Activated CD8-positive, alpha-beta memory T cell treated with anti-CD3 and anti-CD28 coated beads, Interleukin-2, amount 50 U/mL, for 48 hours (primary cell): ENCODE measurements at places on chromosomes 12 and 14.

DNA sequence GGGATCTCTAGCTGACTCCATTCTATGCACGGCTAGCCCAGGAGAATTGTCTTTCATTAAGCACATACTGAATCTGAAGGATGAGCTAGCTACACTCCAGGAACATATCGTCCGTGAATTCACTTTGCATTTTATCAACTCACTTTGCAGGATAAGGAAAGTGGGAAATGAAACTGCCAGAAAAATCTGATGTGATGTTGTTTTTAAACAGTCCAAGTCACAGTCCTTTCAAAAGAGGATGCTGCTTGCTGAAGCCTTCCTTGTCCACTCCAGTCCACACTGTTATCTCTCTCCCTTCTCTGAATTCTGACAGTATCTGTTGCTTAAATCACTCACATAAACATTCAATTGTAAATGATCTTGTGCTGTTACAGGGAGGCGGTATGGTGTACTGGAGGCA is 12.7 kb upstream of the TMCC3 start:
- no peak for DNase-seq

DNA sequence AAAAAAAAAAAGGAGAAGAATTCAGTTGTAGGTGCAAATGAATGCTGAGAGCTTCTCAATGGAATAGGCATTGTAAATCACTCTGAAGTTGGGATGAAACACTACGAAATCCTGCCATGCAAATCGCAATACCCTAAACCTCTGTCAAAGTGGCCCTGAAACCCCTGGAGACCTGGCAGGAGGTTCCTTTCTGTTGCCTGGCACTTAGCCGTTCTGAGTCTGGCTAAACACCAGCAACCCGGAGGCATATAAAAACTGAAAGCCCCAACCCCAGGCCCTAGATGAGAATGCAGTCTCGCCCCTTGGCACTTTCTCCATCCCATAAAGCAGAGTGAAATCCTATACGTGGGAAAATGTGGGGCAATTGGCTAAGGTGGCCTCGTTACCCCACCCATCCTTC is 151.5 kb upstream of the PARP11 start:
- no peak for DNase-seq

DNA sequence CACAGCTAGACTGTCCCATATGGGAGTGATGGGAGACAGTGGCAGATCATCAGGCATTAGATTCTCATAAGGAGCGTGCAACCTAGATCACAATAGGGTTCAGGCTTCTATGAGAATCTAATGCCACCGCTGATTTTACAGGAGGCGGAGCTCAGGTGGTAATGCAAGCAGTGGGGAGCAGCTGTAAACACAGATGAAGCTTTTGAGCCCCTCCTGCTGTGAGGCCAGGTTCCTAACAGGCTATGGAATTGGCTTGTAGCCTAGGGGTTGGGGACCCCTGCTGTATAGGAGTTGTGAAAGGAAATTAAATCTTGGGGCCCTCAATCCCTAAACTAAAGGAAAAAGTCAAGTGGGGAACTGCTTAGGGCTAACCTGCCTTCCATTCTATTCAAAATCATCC is 29.6 kb downstream of the ADIPOR2 start:
- no peak for DNase-seq

DNA sequence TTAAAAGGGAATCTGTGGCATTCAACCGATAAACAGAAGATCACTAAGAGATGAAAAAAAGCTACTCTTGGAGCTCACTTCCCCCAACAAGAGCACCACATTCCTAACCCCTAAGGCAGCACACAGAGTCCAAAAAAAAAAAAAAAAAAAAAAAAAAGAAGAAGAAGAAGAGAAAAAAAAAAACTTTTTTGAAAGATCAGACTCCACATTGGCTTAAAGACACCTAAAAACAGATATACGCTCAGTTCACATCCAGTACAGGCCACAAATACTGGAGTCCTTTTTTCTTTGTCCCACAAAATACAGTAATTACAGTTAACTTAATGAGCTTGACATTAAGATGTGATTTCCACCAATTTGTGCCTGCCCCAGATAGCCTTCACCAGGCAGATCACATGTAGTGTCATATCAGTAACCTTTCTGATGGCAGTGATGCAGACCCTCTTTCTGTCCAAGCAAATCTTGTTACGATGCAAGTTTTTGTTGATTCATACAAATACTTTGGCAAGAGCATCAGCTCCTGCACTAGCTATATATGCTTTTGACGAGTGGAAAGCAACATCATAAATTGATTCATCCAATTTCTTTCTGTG is 20.7 kb downstream of the COCH start:
- no peak for DNase-seq

DNA sequence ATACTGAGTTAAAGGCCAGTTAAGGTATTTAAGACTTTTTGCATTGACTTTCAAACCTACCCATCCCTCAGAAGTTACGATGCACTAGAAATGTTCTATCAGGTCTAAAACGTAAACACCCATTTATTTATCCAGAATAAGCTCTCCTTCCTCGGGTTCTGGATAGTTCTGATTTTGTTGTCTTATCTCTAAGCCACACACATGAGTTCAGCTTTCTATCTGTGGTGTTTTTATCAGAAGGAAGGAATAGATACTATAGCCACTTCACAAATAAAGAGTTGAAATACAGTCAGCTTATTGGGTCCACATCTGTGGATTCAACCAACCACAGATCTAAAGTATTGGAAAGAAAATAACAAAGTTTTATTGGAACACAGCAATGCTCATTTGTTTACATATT is 5.4 kb downstream of the SFSWAP start:
- no peak for DNase-seq

DNA sequence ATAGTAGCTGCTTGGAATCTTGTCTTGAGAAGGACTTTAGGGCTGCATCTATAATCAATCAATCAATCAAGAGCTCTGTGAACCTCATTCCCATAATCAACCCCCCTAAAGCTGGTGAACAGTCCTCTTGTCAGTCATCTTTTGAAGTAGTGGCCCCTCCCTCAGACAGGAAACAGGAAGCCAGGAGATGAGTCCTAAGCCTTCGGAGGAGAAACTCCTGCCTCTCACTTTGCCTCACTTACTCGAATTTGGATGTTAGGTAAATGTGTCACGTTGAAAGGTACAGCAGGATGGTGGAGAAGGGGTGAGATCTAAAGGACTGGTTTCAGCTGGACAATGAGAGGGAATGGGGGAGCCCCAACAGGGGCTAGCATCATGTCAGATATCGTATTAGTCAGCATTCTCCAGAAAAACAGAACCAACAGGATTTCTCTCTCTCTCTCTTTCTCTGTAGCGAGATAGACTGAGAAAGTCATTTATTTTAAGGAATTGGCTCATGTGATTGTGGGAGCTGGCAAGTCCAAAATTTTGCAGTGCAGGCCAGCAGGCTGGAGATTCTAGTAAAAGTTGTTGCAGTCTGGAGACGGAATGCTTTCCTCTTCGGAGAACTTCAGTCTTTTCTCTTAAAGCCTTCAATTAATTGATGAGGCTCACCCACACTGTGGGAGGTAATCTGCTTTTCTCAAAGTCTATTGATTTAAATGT is 144.4 kb upstream of the PWP1 start:
- no peak for DNase-seq

DNA sequence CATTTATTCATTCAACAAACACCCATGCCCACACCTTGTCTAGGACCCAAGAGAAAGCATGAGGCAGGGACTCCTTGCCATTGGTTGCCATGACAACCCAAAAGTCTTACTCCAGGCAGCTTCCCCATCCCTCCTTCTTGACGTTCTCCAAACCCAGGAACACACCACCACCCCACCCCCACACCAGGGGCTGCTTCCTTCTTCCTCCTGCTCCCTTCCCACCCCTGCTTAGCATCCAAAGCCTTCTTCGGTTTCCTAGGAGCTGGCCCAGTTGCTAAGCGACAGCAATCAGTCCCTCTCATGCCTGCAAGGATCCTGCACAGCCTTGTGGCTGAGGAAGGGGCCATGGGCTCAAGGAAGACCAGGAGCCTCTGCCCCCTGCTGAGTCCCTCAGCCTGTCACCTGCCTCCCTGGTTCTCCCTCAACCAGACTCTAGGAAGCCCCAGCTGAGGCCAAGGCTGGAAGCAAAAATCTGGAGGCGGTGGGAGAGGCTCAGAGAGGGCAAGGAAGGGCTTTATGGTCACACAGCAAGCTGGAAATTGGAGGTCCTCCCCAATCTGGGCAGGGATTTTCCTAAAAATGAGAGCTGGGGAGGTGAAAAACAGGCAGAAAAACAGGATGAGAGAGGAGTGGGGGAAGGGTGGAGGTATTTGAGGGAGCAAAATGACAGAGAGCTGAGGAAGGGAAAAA is 15.4 kb downstream of the RASAL1 start:
- no peak for DNase-seq

GRCh38 chr12:97404543-97404942 is 58.1 kb upstream of the RMST start:
- no peak for DNase-seq

- no peak for DNase-seq
Observed at GRCh38 chr12:40382217-40382616, 157.4 kb downstream of the LRRK2 start.

GRCh38 chr14:90500665-90501370 is 104.0 kb downstream of the CALM1 start:
- DNase-seq: no peak

- no peak for DNase-seq
Observed at GRCh38 chr12:88591343-88591742, 11.1 kb upstream of the KITLG start.

- peak; percentile 56 for DNase-seq
Observed at GRCh38 chr14:45253754-45254310, 830 bp upstream of the MIS18BP1 start.

DNA sequence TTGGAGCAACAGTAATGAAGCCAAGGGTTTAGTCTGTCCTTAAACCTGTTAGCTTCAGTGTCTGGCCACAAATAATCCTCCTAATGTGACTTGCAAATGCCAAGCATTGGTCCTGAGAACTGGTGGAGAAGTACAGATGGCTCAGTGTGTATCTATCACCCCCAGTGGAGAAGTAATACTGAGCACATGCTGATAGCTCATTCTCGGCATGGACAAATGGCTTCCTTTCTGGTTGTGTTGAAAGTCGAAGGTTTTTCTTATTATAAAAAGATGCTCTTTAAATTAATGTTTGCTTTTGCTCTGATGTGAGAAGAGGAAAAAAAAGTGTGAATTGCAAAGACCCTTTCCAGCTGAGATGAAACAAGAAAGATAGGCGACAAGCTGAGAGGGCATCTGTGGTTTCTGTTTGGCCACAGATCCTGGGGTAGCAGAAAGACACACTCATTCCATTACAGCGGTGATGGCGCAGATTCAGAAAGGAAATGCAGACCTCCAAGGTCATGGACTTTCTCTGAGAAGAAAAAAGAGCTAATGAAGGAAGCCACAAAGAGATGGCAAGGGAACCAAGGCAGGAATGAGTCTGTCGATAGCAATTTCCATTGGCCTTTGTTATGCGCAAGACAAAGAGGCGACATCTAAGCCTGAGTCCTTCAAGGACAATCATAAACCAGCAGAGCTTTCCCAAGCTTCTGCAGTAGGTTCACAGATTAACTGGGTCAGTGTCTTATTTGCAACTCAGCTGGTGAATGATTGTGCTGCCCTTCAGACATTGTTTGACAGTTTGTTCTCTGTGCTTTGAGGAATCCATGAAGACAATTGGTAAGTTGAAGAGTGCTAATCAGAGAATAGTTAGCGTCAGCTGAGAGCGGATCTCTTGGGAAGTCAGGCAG is 155.5 kb upstream of the RGS6 start:
- no peak for DNase-seq

DNA sequence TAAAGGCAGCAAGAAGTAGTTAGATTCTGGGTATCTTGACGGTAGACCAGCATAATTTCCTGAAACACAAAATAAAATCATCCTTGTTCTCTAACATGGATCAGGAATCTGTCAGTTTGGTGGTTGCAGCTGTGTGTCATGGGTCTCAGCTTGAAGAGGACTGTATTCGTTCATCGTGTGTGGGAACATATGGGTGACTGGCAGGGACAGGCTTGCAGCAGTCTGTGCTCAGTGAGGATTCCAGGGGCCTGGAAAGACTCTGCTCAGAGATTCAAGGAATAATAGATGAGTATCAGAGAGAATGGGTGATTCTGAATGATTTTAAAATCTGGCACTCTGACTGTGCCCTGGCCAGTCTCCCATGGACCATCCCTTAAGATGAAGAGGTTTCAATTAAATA is 421.6 kb downstream of the APAF1 start:
- DNase-seq: no peak

DNA sequence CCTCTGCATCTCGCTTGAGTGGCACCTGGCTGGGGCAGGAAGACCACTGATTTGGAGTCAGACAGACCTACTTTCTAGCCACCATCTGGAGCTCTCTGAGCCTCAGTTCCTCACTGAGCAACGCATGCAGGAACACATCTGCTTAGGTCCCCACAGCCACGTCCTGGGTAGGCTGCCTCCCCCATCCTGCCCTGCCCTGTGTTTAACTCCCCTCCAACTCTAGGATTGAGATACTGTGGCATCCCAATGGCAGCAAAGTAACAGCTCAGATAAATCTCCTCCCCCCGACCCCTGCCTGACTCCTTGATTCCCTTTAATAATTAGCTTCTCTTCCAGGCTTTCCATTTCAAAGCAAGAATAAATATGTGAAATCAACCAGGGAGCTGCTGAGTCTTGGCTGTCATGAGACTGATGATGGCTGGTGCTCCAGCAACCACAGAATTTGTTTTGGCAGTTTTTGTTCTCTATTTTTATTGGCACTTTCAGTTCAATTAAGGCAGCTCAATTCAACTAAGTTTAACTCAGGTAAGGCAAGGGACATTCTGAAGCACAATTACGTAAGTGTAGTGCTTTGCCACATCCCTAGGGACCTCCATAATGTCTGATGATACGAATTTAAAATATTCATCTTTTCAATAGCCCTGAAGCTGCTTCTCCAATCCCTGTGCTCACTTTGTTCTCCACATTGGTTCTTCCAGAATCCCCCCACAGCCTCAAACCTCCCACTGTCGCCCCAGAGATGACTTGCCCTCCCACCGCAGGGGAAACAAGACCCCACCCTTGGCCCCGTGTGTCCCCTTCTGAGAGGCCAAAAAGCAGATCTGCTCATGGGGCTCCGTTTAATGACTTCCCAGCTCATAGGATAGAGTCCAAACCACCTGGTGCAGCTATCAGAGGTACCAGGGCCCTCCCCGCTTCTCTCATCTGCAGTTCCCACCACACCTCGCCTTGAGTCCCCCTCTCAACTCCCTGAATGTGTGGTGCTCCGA is 58.2 kb downstream of the ESR2 start:
- DNase-seq: no peak

GRCh38 chr14:105258846-105259245 is 10.5 kb downstream of the BTBD6 start:
- DNase-seq: no peak

GRCh38 chr12:46442239-46442638 is 69.7 kb upstream of the SLC38A2 start:
- DNase-seq: no peak

- no peak for DNase-seq
Observed at GRCh38 chr14:29846339-29847055, 81.2 kb downstream of the PRKD1 start.
